Mucosa of gallbladder (tissue), 1 donor: ENCODE measurements at places on chromosomes 7 and 10.

GRCh38 chr10:125085258-125086054 lies 74.9 kb downstream of the CTBP2 start:
- DNase-seq: no peak

- DNase-seq: no peak
These were observed 23.1 kb upstream of the XRCC2 start for GRCh38 chr7:152699079-152699478.

GRCh38 chr7:78783179-78783962 lies 670.1 kb downstream of the MAGI2 start:
- no peak for DNase-seq

DNA sequence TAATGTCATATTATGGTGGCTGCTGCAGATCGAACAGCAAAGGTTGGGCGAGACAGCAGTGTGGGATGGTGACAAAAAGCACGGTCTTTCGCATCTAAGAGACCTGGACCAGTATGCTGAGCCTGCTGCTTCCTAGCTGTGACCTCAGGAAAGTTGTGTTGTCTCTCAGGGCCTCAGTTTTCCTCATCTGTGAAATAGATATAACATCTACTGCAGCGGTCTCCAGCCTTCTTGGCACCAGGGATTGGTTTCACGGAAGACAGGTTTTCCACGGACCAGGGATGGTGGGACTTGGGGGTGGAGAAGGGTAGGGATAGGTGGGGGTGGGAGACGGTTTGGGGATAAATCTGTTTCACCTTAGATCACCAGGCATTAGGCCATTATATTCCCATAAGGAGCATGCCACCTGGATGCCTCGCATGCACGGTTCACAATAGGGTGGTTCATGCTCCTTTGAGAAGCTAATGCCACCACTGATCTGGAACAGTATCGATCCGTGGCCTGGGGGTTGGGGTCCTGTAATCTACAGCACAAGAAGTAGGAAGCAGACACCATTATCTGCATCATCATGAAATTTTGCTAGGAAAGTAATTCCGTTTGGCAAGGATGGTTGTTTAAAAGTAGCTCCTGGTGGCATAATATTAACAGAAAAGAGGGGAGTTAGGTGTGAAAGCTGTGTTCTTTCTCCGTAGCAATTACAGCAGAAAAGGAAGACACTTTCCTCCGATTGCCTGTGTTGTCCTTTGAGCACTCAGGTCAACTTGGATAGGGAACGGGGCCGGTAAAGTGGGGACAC lies 10.8 kb downstream of the KLF6 start:
- DNase-seq: no peak

GRCh38 chr10:32738958-32739357 lies 219.1 kb downstream of the ITGB1 start:
- no peak for DNase-seq

DNA sequence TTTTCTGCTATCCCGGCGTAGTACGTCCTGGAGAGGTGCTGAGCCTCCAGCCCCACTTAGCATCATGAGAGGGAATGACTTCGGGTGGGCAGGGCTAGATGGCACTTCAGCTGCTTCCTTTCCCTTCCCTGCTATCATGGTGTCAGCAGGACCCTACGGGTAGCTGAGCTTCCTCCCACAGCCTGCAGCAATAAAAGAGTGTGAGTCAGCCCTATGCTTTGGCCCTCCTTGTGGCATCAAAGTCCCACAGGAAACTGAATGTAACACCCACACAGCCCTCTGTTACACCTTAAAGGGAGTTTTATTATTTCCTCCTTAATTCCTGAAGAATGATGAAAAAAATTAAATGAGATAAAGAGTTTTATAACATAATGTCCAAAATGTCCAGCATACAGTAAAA lies 458.1 kb downstream of the RPS24 start:
- DNase-seq: no peak

DNA sequence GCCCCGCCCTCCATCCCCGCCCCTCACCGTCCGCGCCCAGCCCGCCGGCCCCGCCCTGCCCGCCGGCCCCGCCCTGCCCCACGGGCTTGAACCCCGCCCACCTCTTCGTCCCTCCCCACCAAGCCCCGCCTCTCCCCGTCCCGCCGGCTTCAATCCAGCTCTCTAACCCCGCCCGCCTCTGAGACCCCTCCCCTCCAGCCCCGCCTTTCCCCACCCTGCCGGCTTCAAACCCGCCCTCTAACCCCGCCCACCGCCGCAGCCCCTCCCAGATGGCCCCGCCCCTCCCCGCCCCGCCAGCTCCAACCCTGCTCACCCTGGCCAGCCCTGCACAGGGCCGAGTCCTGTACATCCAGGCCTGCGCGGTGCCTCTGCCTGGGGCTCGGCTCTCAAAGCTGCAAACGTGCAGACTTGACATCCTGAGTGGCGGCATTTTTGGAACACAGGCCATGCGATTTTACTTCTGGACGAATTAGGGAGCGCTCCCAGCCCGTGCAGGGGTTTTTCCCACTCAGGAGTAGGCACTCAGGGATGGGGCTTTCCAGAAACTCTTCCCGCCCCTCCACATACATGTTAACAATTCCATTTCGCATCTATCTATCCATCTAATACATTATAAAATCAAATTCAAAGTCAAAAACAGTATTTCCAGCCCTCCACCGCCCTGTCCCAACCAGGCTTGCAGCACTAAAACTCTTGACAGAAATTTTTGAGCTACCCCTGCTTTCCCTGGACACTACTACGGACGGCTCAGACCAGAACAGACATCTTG lies 477 bp upstream of the NMT2 start:
- DNase-seq: peak; percentile 97

DNA sequence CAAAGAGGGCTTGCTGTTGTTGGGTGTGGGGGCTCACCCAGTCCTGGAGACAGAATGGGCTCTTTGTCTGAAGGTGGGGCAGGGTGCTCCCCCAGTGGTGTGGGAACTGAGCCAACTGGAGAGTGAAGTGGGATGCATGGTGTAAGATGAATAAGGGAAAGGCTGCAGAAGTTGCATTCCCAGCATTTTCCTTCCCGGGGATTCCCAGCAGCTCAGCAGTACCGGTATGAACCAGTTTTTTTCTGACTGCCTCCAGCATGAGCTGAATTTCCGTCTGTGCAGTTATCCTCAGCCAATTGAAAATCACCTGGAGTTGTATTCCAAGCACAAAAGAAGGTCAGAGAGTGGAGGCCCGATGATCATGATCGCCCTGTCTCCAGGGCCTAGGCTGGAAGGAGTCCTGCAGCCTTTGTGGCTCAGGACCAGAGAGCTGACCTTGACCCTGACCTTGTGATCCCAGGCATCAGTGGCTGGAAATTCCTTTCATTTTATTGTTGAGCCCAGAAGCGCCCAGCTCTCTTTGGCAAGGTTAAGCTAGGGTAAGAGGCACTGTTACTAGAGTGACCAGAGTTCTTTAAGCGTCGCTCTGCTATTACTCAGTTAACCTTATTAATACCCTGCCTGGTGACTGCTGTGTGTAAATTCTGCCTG lies 33.4 kb downstream of the OGDH start:
- DNase-seq: peak; percentile 56

GRCh38 chr7:128835231-128835751 lies 5.1 kb downstream of the FLNC start:
- no peak for DNase-seq

DNA sequence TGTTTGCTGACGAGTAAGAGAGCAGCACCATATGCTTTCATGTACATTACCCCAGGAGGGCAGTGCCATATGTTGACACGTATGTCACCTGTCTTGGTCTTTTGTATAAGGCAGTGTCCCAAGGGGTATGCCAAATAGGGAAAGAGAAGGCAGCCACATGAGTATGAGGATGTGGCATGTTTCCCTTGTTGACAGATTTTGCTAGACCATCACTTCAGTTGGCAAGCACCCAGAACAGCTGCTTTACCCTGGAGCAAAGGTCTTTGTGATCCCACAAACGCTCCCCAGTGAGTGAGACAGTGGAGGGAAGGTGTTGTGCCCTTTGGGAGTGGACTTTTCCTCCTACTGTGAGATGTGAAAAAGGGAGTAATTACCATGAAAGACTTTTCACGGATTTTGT lies 350.1 kb downstream of the ETV1 start:
- DNase-seq: no peak

DNA sequence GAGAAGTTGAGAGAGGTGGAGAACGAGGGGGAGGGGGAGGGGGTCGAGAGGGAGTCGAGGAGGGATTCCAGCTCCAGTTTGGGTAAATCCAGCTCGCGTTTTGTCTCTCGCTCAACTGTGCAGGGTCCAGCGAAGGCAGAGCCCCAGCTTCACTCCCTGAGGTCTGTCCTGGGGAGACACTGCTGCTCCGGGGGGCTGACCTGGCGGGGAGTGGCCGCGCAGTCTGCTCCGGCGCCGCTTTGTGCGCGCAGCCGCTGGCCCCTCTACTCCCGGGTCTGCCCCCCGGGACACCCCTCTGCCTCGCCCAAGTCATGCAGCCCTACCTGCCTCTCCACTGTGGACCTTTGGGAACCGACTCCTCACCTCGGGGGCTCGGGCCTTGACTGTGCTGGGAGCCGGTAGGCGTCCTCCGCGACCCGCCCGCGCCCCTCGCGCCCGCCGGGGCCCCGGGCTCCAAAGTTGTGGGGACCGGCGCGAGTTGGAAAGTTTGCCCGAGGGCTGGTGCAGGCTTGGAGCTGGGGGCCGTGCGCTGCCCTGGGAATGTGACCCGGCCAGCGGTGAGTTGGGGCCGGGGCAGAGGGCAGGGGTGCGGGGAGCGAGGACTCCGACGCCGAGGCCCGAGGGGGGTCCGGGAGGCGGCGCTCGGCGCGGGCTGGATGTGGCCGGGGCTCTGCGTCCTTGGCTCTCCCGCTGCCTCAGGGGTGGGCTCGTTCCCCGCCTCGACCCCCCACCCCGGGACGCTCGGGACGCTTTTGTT lies at the start of gene TET1:
Gene TET1 (plus strand): TSS at position 152 of the 757 bp plus-strand sequence. CDS start 12,002 bp downstream, outside the sequence.
- DNase-seq: peak; percentile 19

- no peak for DNase-seq
These were observed 67.3 kb downstream of the NHLRC2 start for GRCh38 chr10:113921561-113922370.

DNA sequence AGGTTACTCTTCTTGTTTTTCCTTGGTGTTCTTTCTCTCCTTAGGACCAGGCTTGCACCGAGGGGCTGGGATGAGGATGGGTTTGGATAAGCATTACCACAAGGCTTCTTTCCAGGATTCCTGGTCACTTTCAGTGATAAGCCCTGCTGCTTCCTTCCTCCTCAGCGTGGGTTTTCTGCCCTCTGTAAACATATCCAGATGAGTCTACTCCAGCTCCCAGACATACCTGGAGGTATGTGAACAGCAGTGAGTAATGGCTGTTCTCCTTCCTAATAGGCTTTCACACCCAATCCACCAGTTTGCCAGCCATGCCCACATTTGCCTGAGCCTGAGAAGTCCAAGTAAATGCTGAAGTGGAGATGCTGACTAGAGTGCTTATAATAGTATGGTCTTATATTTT lies 229.8 kb upstream of the YAE1 start:
- DNase-seq: no peak
